Tibial nerve (tissue), 4 donors: ENCODE measurements at places on chromosomes 1 and 21. TPM values are rescaled to one million over a fixed set of nuclear protein-coding genes. Genes with fewer than 3 reads are reported as not detected.
A peak's percentile ranks its signal among the peaks of the same experiment; 100 is the strongest.

The PPM1J gene
- total RNA-seq, result 1.3 TPM

The CD247 gene
- 1.4 TPM for total RNA-seq

DNA sequence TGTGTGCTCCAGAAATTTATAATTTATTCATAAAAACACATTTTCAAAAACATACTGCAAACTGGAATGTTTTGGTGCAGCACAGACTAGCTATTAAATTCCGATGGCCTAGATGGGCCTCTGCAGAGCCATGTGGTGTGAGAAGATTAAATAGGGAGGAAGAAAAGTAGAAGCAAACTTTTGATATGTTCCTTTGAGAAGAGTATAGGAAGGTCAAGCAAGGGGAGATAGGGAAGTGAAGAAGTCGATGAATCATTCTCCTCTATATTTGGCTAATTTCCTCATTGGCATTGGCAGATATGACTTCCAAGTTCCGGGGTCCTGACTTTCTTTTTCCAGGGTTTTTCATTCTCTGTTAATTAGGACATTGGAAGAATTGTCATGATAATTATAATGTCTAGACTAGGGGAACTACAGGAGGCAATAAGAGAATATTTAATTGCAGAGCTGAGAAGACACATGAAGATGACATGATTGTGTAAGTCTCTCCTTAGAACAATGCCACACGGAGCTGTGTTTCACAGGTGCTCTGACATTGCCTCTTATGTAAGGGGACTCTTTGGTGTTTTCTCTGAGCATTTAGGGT lies 19.3 kb upstream of the ZNF326 start:
- H3K4me1 ChIP-seq, result no peaks in the 10 kb centered on the region
- H3K27ac ChIP-seq, result no peak overlapping the region
- H3K27me3 ChIP-seq, result no peaks in the 10 kb centered on the region
- H3K4me3 ChIP-seq, result no peak overlapping the region
- no peaks in the 10 kb centered on the region for H3K36me3 ChIP-seq

GRCh38 chr1:22115286-22115685 lies 27.6 kb downstream of the WNT4 start:
- H3K4me3 ChIP-seq, result no peak overlapping the region
- DNase-seq, result no peak
- no peaks in the 10 kb centered on the region for H3K27me3 ChIP-seq
- H3K4me1 ChIP-seq, result peaks cover 33% of the 10 kb centered on the region
- H3K27ac ChIP-seq, result no peak overlapping the region

DNA sequence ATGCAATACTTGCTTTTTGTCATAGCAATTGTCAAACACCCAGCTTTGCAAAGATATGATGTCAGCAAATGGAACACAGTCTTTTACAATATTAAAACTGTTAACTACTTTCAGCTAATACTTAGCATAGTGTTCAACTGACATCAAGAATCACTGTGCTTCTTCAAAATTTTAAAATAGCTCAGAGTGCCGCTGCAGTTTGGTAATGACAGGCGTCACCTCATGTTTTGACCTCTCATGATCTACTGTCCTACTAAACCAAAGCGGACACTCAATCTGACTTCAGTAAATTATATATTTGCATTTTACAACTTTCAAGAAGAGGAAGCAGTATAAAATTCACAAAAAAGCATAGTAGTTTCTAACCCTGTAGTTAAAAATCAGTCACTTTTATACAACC lies 2.0 kb downstream of the FMO1 start:
- H3K27ac ChIP-seq, result no peak overlapping the region
- no peak for DNase-seq
- H3K4me1 ChIP-seq, result no peaks in the 10 kb centered on the region
- H3K4me3 ChIP-seq, result no peak overlapping the region

DNA sequence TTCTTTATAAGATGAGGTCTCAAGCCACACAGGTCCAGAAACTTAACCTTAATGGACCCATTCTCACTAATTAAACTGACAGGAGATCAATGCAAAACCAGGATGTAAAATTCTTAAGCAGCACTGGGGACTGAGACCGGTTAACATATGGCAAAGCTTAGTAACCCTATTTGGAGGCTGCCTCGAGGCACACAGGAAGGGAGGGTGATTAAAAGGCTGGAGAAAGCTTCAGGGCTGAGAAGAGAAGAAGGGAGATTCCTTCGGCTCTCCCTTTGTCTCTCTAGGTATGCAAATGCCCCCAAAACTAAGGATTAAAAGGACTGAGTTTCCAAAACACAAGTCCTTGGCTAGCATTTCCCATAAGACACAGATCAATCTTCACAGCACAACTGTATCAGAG lies 120.8 kb upstream of the DSCAM start:
- DNase-seq, result no peak
- H3K27me3 ChIP-seq, result no peaks in the 10 kb centered on the region
- no peaks in the 10 kb centered on the region for H3K4me1 ChIP-seq
- no peak overlapping the region for H3K27ac ChIP-seq
- no peaks in the 10 kb centered on the region for H3K36me3 ChIP-seq

DNA sequence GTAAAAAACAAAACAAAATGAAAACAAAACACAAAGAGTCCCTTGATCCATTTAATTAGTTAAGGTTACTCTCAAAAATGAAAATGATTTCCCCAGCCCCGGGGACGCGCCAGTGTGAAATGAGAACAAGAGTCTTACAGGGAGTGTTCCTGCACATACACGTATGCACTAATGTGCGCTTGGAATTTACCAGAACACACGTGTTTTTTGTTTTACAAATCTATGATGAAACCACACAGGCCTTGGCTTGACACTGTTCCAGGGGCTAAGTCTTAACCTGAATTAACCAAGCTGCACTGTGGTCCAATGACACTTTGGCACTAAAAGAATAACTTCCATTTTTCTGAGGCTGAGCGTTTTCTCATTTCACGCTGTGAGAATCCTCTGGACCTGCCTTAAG lies 63.7 kb downstream of the SLC45A1 start:
- H3K36me3 ChIP-seq, result no peaks in the 10 kb centered on the region
- H3K27me3 ChIP-seq, result no peaks in the 10 kb centered on the region
- H3K27ac ChIP-seq, result peak overlapping the region; percentile 91
- H3K4me3 ChIP-seq, result no peak overlapping the region
